Omental fat pad (tissue), 4 donors: ENCODE measurements at places on chromosomes 12 and 14. TPM values are rescaled to one million over a fixed set of nuclear protein-coding genes. Genes with fewer than 3 reads are reported as not detected.

The CD4 gene
- 21.2 TPM for total RNA-seq

The ANO4 gene
- 2.4 TPM for total RNA-seq

The RNASE3 gene
- not detected for total RNA-seq

The HPD gene
- total RNA-seq, result 1.6 TPM

The LRCOL1 gene
- total RNA-seq, result not detected

The RPL36AL gene
- 150 TPM for total RNA-seq

The SRRM4 gene
- total RNA-seq, result not detected

The CGRRF1 gene
- total RNA-seq, result 18.8 TPM

The PDZRN4 gene
- 1.0 TPM for total RNA-seq

The IRAK3 gene
- total RNA-seq, result 63.6 TPM

The ASCL1 gene
- total RNA-seq, result not detected

The OR4L1 gene
- total RNA-seq, result not detected

The KLRK1 gene
- total RNA-seq, result 6.5 TPM

The TAMALIN gene
- total RNA-seq, result 26.7 TPM

The NGB gene
- total RNA-seq, result not detected

The KITLG gene
- 12.2 TPM for total RNA-seq

The ACVRL1 gene
- 119 TPM for total RNA-seq

The FAM90A1 gene
- not detected for total RNA-seq

The GLS2 gene
- total RNA-seq, result 1.7 TPM

The EML5 gene
- total RNA-seq, result 0.36 TPM

The IKZF4 gene
- total RNA-seq, result 8.5 TPM

The PPP1R12A gene
- 49.3 TPM for total RNA-seq

The OAS1 gene
- 31.5 TPM for total RNA-seq

The RPL10L gene
- total RNA-seq, result not detected

The ACTN1 gene
- 103 TPM for total RNA-seq

The MMP17 gene
- total RNA-seq, result 10.9 TPM

The ARMH4 gene
- 3.7 TPM for total RNA-seq

The JKAMP gene
- 49.2 TPM for total RNA-seq

The CLEC4C gene
- total RNA-seq, result not detected

The TMEM120B gene
- 10.7 TPM for total RNA-seq

The SMOC1 gene
- total RNA-seq, result 0.60 TPM

The FAM186B gene
- total RNA-seq, result 0.48 TPM

The SPTB gene
- 1.1 TPM for total RNA-seq

The PLBD1 gene
- 21.4 TPM for total RNA-seq

The PRH2 gene
- total RNA-seq, result not detected

The HCAR3 gene
- 1.8 TPM for total RNA-seq

The CBX5 gene
- total RNA-seq, result 20.9 TPM

The TPH2 gene
- not detected for total RNA-seq

The SERPINA3 gene
- total RNA-seq, result 130 TPM

The KCNC2 gene
- not detected for total RNA-seq

The NOPCHAP1 gene
- total RNA-seq, result 5.9 TPM

The SLC38A2 gene
- total RNA-seq, result 379 TPM

The CISTR gene
- not detected for total RNA-seq

The WSCD2 gene
- total RNA-seq, result 1.3 TPM

The CIROP gene
- total RNA-seq, result not detected
